NCI-H146 (cell line): ENCODE measurements at places on chromosomes 3 and 15.
A peak's percentile ranks its signal among the peaks of the same experiment; 100 is the strongest.

DNA sequence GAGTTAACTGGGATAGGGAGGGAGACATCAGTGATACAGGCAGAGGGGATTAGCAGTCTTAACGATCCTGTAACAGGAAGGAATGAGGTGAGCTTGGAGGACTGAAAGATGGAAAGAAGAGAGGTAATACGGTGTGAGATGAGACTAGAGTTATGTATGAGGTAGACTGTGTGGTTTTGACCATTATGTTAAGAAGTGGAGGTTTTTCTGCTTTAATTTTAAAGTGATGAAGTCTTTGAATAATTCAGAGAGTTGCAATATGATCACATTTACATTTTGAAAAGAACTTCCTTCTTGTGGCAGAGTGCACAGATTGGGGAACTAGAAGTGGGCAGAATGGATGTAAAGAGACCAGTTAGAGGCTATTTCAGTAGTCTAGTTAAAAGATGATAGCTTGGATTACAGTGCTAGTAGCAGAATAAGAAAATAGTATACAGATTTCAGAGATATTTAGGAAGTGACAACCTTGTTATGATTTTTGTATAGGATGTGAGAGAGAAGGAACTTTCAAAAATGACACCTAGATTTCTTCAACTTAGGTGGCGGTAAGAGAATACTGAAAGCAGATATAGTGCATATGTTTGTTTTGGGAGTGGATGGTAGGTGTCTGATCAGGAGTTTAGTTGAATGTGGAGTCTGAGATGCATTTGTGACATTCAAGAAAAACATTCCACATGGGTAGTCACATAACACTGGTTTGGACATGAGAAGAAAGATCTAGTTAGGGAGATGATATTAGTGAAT is 40.5 kb downstream of the STT3B start:
- no peak for DNase-seq

DNA sequence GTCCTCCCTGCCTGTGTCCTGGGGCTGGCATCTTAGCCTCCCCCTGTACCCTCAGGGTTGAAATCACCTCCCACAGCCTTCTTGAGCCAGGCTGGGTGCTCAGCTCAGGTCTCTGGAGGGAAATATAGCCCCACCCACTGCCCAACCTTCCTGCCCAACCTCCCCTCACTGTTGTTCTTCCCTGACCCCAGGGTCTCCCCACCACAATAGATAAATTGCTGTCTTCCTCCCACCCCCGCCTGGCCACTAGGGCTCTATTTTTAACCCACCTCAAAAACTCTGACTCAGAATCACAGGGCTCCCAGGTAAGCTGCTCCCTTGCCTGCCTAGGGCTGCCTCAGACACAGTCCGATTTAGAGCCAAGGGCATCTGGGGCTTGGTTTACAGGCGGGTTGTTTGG is 15.0 kb downstream of the HCN4 start:
- peak; percentile 57 for DNase-seq

- no peak for DNase-seq
Measured at GRCh38 chr15:60937278-60937677, 291.8 kb downstream of the RORA start.

GRCh38 chr15:85785887-85786780 is 8.6 kb downstream of the KLHL25 start:
- DNase-seq, result peak; percentile 61

- peak; percentile 87 for DNase-seq
Measured at GRCh38 chr15:45795440-45796069, 160.7 kb downstream of the SQOR start.

DNA sequence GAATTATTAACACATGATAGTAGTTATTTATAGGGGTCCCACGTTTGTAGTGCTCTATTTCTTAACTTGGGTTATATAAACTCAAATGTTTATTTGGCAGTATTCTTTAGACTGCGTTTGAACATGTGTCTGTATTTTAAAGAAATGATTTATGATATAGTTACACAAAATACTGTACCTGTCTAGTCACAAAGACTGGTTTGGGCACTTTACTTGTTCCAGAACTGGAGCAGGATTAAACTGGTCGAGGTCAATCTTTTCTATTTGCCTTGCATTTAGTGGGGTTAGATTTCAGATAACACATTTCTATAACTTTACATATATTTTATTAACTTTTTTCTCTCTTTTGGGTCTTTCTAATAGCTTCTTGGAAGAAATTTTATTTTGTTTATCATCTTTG is 39.5 kb downstream of the HACD3 start:
- no peak for DNase-seq

- no peak for DNase-seq
Measured at GRCh38 chr3:50453907-50454306, 49.5 kb downstream of the CACNA2D2 start.

GRCh38 chr3:186054792-186055352 is 54.0 kb downstream of the ETV5 start:
- DNase-seq, result no peak

GRCh38 chr3:20669184-20669583 is 483.2 kb upstream of the SGO1 start:
- no peak for DNase-seq

DNA sequence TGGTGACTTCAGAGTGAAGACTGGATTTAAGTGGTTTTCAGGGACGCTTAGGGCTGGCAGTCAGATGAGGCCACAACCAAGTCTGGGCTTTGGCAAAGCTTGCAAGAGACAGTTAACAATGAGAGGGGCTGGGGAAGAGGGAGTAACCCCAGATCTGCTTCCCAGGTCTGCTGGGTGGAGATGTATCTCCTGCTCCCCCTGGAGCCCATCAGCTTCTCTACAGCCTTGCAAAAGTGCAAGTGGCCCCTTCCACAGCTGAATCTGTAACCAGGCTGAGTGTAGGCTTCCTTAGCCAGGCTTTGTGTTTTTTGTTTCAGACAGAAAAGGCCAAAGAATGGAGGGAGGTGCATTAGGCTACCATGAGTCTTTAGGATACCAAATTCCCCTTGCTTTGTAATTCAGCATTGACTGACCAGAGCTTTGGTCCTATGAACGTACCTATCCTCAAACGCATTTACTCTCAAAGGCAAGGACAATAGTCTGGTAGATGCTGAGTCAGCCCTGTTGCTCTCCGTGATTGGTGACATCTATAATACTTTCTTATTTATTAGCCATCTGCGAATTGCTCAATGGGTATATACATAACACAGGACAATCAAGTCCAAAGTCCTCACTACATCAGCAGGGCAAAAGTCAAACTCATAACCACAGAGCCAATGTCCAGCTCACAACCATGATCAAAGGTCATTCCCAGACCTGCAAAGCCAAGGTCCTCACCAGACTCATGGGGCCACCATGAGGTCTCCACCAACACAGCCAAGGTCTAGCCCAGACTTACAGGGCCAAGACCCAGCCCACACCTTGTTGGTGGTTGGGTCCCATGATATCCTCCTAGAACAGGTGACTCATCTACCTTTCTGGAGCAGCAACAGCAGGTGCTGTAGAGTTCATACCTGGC is 17.1 kb downstream of the CCDC13 start:
- peak; percentile 20 for DNase-seq

DNA sequence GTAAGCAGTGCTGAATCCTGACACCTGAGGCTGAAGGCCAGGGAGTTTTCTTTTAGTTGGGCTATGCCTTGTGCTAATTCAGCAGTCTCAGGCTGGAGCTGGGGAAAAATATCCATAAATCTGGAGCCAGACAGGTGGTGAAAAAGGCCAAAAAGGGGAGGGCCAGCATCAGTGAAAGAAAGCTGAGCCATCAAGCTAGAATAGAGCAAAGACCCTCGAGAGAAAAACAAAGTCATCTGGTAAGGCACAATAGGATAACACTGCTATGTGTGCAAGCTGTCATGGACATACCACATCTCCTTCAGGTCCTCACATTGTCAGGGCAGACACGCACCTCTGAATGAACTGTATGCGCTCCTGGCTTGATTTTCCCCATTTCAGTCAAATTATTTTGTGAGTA is 687.9 kb downstream of the SQOR start:
- no peak for DNase-seq

GRCh38 chr3:143648218-143648617 is 200.1 kb downstream of the SLC9A9 start:
- DNase-seq, result no peak
